Stimulated activated CD8-positive, alpha-beta memory T cell treated with anti-CD3 and anti-CD28 coated beads, Interleukin-15, amount 100 ng/mL, for 1 hour (primary cell): ENCODE measurements at places on chromosomes 2 and 18.

DNA sequence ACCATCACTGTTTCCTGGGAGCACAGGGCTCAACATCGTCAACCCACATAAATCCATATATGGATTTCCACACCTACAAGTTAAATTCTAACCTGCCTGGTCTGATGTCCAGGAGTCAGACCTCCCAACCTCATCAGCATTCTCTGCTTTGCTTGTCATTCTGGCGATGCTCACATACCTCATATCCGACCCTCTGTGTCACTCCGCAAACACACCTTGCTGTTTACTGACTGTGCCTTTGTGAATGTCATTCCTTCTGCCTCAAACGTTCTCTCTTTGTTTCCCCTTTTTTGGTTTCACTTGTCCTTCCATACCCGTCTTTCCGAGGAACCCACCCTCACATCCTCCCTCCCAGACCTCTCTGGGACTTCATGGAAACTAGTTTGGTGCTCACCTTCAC lies 187.1 kb downstream of the ACTR3 start:
- DNase-seq = no peak

DNA sequence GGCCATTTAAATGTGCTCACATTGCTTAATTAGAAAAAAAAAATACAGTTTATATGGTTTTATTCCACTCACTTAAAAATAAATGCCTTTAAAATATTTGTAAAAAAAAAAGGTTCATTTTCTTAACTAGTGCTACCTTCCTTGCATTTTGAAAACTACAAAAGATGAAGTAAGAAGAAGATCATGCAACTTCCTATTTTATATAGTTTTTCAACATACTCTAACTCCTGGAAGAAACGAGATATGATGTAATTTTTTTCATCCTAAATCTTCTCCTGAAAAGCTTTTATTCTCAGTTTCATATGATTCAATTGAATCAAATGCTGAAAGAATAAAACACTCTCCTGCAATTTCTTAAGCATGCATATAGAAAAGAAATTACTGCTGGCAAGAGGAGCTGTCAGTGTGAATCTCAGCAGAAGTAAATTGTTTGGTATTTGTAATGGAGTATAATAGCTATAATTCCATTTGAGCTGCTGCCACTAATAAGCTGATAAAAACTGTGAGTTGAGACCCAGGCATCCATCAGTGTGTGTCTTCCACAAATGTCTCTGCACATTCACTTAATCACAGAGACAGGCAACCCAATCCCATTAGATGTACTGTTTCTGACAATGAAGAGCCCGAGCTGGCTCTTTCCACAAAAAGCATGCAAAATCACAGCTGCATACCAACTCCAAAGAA lies 3.7 kb downstream of the FTCDNL1 start:
- no peak for DNase-seq

- no peak for DNase-seq
Observed at GRCh38 chr2:216606551-216607276, 26.5 kb upstream of the IGFBP2 start.

DNA sequence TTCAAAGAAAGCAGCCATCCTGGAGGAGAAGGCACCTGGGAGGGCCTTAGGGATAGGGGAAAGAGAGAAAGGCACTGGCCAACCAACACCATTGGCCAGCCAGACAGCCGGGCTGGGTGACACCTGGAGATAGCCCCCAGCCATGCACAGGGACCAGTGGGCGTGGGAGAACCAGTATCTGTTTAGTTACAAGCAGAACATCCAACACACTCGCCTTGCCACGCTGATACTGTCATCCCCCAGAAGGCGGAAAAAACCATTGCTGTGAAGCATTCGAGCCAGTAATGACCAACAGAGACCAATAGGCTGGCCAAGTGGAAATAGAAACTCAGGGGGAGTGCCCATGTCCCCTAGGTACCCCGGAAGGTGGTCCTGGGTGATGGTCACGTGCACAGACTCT lies 15.5 kb downstream of the ASPRV1 start:
- no peak for DNase-seq
